ENCODE measurements at places on chromosomes 7 and 10.

DNA sequence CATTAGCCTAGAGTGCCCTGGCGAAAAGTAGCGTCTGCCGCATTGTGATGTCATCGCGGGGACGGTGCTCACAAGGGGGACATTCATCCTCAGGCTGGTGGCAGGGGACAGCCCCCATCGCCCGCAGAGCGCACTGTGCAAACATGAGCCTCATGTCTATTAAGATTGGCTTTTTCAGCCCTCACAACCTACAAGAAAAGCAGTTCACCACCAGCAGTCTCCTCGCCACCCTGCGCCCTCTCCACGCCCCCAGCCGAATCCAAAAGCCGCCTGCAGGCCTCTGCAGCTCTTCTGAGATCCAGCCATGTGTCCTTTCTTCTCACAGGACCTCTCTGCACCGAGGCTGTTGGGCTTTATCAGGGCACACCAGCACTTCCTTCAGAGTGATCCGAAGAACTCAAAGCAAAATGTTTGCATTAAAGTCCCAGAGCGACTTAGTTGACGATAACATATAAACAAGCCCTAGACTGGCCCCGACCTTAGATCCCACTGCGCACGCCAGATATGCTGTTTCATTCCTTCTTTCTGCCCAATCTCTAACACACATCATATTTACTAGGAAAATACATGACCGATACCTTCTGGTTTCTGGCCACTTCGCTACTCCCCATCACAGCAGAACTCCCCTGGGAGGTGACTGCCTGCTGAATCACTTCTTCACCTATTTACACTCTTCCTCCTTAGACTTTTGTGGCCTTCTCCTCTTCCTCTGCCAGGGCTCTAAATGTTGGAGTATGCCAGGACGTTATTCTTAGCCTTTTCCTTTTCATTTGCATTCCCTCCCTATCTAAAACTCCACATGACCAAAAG, 206.0 kb upstream of the SH2B2 start:
- no peak for DNase-seq

- no peak for DNase-seq
These were observed 147.0 kb downstream of the HBP1 start for GRCh38 chr7:107315716-107316220.

DNA sequence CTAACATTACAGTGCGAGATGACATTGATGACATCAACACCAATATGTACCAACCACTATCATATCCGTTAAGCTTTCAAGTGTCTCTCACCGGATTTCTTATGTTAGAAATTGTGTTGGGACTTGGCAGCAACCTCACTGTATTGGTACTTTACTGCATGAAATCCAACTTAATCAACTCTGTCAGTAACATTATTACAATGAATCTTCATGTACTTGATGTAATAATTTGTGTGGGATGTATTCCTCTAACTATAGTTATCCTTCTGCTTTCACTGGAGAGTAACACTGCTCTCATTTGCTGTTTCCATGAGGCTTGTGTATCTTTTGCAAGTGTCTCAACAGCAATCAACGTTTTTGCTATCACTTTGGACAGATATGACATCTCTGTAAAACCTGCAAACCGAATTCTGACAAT, 4.3 kb downstream of the GPR22 start:
- DNase-seq = no peak

- no peak for DNase-seq
These were observed 123.4 kb downstream of the MYO3A start for GRCh38 chr10:26057466-26057865.

GRCh38 chr10:5968681-5969453, 8.5 kb downstream of the IL15RA start:
- no peak for DNase-seq

DNA sequence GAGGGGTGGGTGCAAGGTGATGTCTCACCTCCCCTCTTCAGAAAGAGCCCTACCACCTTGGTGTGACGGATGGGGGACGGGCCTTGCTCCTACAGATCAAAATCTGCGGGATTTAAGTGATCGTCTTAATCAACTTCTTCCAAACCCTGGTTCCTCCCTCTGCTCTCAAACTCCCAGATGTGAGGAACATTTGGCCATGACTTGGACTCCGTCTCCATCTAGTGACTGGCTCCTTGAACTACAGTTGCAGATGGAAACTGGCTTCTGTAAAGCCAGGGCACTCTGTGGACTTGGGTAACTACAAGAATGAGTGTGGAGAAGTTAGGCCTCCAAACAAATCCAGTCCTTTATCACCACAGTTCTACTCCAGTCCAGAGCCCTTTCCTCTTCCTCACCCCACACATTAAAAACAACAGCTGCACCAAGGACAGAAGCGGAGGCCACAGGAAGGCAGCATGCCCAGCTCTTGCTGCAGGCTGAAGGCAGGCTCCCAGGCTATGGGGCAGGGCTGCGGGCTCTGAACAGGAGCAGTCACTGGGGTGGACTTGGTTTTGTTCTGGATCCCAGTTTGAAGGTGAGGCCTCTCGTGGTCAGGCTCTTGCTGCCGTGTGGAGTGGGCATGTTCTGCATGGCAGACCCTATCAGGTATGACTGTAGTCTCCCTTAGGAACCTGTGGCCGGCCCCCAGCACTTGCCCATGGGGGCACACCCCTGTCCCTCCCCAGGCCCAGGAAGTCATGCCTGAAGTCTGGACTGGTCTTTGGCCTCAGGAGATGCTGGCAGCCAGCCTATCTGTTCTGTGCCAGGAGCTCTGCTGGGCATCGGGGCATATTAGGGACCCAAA, 79.4 kb downstream of the VWC2 start:
- peak; percentile 33 for DNase-seq

GRCh38 chr10:59873896-59874295, 32.5 kb downstream of the CCDC6 start:
- no peak for DNase-seq

GRCh38 chr10:86611386-86611785, 43.0 kb upstream of the OPN4 start:
- no peak for DNase-seq

DNA sequence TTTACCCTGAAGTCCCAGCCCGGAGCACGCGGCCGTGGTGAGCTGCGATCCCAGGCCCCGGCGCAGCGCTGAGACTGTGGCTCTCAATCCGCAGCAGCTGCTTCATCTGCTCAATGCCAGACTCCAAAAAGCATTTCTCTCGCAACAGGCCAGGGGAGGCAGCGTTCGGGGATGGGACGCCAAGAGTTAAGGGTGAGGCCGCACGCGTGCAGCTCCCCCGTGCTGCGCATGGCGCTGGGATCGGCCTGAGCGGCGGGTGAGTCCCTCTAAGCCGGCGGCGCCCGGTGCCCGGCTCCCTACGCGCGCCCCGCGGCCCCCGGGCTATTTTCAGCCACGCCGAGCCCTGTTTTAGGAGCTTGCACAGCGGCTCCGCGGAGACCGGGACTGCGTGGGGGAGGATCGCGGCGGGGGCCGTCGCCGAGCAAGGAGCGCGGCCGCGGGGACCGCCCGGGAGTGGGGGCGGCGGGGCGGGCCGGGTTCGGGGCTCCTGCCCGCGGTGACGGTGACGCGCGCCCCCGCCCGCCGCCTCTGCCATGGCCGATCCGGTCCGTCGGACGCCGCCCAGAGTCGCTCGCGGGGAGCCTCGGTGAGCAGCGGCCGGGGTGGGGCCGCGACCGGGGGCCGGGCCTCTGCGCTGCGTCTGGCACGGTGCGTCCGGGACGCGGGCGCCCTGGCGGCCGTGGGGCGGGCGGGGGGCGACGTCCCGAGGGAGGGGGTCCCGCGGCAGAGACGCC, 29.4 kb upstream of the JAKMIP3 start:
- no peak for DNase-seq

DNA sequence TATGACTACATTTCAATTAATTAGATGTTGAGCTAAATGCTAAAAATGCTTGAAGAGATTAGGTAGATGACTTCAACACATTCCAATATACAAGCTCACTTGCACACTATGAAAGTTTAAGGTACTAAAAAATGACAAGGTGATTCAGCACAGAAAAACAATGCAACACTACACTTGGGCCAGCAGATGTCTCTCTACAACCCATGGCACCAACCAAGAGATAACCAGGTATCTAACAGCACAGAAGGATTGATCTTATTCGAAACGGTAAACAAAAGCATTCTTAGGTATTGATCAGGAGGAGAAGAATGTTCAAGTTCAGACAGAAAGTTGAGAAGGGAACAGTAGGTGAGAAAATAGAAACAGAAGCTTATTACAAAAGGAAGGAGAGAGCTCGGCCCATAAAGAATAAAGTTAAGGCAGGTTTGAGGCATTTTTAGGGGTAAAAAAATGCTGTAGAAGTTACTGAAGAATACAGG, 248.2 kb upstream of the KLF14 start:
- peak; percentile 53 for DNase-seq

DNA sequence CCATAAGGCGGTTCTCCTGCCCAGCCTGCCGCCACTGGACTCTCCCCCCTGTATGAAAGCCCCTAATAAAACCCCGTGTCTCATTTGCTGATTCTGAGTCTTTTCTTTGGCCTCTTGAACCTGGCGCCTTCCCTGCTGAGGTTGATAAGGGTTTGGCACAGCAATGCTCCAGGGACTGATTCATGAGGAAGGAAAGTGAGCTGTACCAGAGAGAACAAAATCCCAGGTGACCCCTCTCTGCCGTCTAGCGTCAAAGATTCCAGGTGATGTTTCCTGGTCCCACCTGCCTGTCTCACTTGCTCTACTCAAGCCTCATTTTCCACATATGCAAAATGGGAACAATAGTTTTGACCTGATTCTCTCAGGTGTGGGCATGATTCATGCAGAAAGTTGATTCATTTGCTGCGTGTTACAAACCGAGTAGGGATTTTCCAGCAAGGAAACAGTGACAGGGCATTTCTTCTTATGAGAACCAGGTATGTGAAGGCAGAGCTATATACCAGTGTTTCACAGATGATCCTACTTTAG, 730.6 kb upstream of the IGFBP3 start:
- DNase-seq = no peak

- no peak for DNase-seq
These were observed 471.9 kb upstream of the PODXL start for GRCh38 chr7:132028144-132028920.

DNA sequence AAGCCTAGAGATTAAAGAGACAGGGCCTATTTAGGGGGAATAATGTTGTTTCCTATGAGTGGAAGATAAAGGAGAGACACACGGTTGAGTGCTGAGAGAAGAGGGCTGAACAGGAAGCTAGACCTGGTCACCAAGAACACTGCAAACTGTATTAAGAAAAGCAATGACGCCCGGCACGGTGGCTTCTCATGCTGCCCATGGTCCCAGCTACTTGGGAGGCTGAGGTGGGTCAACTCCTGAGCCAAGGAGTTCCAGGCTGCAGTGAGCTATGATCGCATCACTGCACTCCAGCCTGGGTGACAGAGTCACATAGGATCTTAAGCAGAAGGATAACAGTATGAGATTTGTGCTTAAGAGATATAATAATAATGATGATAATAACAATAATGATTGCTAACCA, 19.7 kb upstream of the OTUD1 start:
- no peak for DNase-seq

DNA sequence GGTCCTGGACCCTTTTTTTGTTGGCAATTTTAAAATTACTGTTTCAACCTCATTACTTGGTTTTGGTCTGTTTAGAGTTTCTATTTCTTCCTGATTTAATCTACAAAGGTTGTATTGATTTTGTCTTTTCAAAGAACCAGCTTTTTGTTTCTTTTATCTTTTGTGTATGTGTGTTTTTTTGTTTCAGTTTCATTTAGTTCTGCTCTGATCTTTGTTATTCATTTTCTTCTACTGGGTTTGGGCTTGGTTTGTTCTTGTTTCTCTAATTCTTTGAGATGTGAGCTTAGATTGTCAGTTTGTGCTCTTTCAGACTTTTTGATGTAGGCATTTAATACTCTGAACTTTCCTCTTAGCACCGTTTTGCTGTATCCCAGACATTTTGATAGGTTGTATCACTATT, 8.5 kb upstream of the MRPS33 start:
- no peak for DNase-seq

GRCh38 chr10:71090330-71090729, 122.0 kb upstream of the UNC5B start:
- DNase-seq = no peak

DNA sequence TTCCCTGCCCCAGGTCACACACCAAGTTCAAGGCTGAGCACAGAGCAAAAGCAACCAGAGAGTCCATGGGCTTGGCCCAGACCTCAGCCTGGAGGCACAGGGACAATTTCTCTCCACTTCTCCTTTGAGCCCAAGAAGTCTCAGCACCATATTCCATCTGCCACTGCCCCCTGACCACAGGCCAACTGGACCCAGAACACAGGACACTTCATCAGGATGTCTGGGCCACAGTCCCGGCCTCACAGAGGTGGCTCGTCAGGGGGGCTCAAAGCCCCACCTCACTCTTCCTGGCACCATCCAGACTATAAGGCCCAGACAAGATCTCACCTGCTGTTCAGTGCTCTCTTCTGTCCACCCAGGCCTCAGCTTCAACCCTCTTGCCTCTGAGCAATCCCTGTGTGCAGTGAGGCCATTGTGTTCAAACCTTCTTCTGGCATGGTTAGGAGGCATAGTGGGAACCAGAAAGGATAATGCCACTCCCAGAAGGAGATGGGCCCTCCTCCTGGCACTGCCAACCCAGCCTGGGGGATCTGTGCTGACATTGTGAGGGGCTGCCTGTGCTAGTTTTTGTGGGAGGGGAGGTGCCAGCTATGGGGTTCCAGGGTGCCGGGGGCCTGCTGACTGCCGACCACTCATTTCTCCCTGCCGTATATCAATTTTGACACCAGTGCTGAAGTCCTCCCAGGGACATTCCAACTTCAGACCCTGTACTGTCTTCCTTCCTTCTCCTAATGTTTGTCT, 49.7 kb upstream of the ANTXRL start:
- no peak for DNase-seq

DNA sequence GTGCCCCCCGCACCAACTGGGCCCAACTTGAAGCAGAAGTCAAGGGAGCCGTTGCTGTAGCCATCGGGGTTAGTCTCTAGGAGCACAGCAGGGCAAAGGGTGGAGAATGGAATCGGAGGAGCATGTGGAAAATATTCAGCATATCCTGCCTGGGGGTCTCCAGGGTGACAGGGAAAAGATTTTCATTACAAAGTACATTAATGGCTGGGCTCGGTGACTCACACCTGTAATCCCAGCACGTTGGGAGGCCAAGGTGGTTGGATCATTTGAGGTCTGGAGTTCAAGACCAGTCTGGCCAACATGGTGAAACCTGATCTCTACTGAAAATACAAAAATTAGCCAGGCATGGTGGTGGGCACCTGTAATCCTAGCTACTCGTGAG, 53.8 kb upstream of the ABLIM1 start:
- no peak for DNase-seq

DNA sequence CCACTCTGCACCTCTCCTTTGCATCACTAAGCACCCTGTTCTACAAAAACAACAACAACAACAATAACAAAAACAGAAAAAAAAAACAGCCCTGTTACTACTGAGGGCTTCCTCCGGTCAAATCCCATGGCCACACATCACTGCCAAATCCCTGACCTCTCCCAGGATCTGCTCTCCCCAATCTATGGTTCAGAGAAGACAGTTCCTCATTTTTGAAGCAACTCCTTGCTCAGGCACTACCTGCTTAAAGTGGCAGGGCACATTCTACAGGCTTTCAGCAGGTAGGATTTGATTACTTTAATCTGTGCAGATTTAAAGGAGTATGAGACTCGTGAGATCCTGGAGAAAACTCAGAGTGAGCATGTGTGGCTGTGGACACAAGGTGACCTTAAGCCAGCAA, 46.9 kb downstream of the PIK3CG start:
- DNase-seq = no peak

GRCh38 chr10:89043052-89043451, 52.5 kb downstream of the FAS start:
- DNase-seq = no peak

Measured in astrocyte of the spinal cord (primary cell).